T-helper 9 cell (primary cell): ENCODE measurements at places on chromosomes 4 and X.

DNA sequence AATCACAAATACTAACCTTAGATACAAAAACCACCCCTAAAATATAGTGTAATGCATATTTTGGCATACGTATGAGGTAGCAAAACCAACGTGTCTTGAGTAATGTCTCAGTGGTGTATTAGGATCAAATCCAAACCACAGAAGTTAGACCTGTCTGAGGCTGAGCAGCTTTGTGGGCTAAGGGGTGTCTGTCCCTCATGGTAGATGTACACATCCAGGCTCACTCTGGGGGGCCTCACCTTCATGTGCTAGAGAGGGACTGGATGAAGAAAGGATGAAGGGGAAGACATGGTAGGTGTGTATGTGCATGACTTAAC lies 188.0 kb upstream of the TBC1D9 start:
- DNase-seq, result no peak

- DNase-seq, result no peak
These were observed 110.4 kb upstream of the BEND4 start for GRCh38 chr4:42262701-42263490.

DNA sequence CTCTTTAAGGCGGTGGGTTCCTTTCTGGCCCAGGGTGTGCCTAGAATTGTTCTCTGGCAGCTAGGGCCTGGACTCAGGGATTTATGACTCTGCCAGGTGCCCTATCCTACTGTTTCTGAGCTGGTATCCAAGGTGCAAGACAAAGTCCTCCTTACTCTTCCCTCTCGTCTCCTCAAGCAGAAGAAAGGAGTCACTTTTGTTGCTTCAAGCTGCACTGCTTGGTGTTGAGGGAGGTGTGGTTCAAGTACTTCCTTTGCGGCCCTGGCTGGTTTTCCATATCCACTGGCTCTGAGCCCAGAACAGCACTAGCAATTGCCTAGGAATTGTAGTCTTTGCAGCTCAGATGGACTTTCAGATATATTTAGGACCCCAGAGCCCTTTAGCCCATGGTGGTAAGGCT lies 39.3 kb downstream of the RTL3 start:
- no peak for DNase-seq

- no peak for DNase-seq
These were observed 74.2 kb downstream of the STAG2 start for GRCh38 chrX:124035657-124036056.

GRCh38 chrX:137565921-137566745 lies at the start of gene ZIC3:
Gene ZIC3 (plus strand): TSS chrX:137566127. CDS start chrX:137566692, 565 bp downstream.
- DNase-seq, result no peak

GRCh38 chr4:154467886-154468285 lies 23.7 kb downstream of the DCHS2 start:
- no peak for DNase-seq

- no peak for DNase-seq
These were observed 650.8 kb downstream of the PCDH7 start for GRCh38 chr4:31370866-31371465.

DNA sequence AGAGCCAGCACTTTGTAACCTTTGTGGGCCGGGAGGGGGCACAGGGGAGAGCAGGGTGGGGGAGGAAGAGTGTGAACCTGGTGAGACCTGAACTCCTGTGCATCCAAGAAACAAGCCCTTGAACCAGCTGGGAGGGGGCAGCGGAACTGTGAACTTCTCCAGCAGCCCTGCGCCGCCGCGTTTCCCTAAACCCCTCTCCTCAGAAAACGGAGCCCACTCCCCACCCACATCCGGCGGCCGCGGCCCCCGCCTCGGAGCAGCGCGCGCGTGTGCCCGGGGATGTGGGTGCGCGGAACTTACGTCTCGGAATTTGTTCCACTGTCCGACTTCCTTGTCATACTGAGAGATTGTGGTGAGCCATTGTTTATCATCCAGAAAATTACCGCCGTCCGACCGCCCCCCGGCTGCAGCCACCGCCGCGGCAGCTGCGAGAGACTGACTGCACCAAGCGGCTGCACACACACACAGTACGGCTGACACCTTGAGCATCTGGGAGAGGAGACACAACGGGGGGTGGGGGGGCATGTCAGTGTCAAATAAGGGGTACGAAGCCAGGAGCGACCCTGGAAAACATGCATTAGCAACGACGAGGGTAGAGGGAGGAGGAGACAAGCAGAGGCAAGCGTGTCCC lies 494 bp downstream of the SPOCK3 start:
- DNase-seq, result no peak

DNA sequence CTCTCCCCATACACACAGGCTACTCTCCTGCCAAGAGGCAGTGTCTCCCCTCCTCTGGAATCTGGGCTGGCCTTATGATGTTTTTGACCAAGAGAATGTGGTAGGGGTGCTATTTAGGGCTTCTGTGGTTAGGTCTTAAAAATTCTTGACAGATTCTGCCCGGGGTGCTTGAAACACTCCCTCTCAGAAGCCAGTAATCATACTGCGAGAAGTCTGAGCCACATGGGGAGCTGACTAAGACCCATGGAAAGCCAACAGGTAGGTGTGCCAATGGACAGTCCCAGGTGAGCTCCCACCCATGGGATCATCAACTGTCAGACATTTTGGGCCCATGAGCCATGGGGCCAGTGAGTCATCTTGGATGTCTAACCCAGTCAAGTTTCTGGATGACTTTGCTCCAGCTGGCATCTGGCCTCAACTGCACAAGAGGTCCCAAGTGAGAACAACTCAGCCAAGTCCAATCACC lies 315.7 kb downstream of the FBXW7 start:
- no peak for DNase-seq

DNA sequence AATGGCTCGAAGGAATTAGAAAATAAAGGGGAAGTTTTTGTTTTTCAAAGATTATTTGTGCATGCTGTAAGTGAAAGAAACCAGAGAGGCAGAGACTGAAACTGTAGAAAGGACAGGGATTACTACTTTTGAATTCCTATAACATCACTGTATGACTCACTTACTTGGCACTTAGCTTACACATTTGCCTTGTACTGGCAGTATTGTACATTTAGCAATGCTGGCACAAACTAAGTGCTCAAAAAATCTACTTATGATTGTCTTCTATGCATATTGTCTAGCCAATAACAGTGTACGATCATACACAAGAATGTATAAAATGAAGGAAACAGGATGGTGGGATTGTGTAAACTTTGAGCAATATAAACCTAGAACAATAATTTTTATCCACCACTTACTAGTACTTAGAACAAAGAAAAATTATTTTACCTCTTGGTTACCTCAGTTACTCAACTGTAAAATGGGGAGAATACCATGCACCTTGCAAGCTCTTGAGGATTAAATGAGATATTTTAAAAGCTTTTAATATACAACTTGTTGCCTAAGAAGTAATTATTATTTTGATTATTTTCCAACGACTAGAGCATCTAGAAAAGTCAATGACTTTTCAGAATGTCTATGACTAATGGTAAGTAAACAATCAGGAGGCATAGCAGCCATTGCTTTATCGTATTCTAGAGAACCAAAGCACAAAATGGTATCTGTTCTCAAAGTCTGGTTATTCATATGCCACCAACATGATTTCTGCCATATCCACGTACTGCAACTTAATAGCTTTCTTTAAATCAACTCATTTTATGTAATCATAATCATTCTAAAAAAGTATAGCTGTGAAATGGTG lies 4.7 kb downstream of the FAM120C start:
- no peak for DNase-seq

DNA sequence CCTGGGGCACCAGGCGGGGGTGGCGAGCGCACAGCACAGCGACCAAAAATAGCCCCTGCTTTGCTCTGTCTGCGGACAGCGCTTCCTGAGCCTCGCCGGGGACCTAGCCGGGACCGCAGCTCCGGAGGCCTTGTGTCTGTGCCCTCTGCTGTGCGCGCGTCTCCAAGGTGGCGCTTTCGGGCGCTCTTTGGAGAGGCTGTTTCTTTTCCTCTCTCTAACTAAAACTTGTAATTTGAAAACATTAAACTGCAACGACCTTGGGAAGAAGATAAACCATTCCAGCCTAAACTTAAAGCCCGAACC lies 3.4 kb downstream of the ARX start:
- no peak for DNase-seq

DNA sequence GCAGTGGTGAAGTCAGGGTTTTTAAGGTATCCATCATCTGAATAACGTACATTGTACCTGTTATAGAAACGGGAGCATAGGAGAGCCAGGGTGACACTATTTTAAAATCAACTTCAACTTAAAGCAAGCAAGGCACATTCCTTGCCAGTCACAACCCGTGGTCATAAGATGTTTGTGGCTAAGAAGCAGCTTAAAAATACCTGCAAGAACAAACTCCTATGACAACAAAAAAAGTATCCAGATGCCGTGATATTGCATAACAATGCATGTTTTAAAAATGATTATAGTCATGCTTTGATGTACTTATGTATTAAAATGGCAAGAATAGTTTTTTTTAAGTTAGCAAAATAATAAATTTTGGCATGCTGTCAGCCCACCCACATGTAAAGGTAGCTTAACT lies 16.5 kb upstream of the SYNPO2 start:
- DNase-seq, result no peak

- no peak for DNase-seq
These were observed 1.5 kb downstream of the LRPAP1 start for GRCh38 chr4:3530663-3531254.

DNA sequence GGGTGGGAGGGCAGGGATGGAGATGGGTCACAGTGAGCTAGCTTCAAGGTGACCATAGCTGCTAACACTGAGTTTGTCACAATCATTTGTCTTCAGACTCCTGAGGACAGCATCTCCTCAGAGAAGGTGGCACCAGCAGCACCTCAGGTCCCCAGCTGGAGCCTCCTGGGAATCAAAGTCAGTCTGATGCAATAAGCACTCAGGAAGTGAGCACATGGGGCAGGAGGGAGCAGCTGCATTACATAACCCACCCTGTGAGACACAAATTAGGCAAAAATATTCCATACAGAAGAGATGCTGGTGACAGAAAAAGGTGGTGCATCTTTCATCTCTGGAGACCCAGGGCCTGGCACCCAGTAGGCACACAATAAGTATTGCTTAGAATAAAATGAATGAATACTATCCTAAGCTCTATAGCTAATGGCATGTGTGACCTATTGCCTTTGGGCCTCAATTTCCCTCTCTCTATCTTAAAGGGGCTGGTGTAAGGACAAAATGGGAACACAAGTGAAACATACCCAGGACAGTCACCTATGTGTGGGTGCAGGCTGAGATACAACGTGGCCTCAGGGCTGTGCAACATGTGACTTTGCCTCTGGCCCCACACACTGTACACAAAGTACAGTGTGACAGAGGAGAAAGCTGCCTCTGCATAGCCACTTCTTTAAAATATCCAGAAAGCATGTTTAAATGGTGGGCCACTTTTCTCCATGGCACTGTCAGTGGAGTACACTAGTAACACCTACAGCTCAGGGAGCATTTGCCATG lies 37.1 kb downstream of the SLC39A8 start:
- no peak for DNase-seq

GRCh38 chr4:152273343-152273742 lies 262.5 kb downstream of the FBXW7 start:
- DNase-seq, result no peak

GRCh38 chr4:4689694-4690440 lies 148.0 kb upstream of the STX18 start:
- no peak for DNase-seq

- no peak for DNase-seq
These were observed 19.1 kb downstream of the STARD8 start for GRCh38 chrX:68666580-68666979.

GRCh38 chr4:2352171-2352570 lies 66.3 kb downstream of the ZFYVE28 start:
- no peak for DNase-seq

DNA sequence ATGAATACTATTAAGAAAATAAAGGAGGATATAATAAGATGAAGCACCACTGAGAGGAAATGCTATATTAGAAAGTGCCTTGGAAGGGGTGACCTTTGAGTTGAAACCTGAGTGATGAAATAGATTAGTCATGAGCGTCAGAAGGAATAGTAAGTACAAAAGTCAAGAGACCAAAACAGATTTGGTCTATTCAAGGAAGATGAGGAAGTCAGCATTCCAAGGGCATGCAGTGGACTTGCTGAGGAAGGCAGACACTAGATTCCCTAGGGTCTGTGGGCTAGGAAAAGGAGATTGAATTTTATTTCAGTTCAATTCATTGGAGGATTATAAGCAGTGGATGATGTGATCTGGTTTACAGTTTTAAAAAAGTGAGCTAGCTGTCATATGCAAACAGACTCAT lies 73.0 kb upstream of the WDFY3 start:
- no peak for DNase-seq

DNA sequence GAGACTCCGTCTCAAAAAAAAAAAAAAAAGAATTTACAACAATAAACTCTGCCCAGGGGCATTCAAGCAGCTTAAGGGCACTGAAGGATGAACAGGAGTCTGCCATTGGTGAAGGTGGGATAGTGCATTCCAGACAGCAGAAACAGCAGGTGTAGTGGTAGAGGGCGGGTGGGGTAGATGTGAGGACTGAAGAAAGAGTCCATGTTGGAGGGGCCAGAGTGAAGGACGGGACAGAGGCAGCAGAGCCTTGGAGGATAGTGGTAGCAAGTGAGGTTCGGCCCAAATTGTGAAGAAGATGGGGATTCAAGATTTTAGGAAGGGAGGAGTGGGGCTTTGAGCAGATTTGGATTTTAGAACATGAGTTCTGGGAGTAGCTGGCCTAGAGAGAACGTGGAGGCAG lies 75.7 kb downstream of the MED28 start:
- no peak for DNase-seq

GRCh38 chr4:152100379-152101201 lies 339.8 kb upstream of the GATB start:
- DNase-seq, result peak; percentile 63

- no peak for DNase-seq
These were observed 17.9 kb upstream of the TLR3 start for GRCh38 chr4:186051096-186051495.

GRCh38 chrX:56233682-56234081 lies 1.5 kb downstream of the KLF8 start:
- no peak for DNase-seq

DNA sequence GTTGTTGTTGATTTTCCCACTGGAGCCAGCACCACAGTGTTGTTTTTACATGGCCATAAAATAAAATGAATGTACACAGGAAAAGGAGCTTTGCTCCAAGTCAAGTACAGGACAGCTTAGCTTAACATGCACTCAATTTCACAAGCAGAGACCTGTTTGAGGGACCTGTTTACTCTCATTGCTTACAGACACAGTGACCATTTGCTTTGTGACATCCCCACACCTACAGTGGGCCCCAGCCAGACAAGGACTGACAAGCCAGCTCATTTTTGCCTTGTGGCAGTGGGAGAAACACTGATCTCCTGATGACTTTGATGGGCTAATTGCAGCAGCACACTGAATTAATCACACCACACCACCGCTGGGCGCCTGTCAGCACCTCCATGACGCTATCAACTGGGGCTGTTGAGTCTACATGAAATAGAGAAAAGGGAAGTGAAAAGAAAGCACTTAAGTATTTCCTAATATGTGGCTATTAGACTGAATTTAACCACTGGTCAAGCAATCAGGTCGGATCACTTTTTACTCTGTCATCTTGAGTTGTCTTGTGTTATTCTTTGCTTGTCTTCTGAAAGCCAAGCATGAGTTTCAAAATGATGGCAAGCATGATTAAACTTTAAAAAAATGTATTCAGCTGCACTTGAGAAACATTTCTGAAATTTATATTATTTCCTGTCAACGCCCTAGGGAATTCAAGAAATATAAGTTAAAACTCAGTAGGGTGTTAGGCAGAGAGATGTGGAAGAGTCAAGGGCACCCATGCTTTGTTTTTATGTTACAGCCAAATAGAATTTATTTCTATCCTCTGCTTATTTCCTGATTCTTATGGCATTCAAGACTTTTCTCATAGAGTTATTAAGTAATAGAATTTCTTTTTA lies 557.7 kb downstream of the RAB28 start:
- DNase-seq, result no peak
